ENCODE measurements at places on chromosomes 11 and 22. TPM values are rescaled to one million over a fixed set of nuclear protein-coding genes. Genes with fewer than 3 reads are reported as not detected.

Gene OR5J2
- not detected for total RNA-seq

DNA sequence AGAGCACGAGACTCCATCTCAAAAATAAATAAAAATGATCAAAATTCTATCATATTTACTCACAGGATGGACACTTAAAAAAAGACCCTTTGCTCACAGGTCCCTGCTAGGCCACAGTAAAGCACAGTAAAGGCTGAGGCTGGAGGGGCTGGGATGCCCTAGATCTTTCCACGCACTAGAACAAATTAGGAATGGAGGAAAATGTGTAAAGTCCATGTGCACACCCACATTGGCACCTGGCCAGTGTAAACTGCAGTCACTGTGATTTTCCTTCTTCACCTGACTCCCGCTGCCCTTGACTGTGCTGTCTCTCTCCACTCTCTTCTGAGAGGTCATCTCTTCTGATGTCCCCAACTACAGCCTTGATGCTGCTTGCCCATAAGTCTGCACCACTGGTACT lies 195.5 kb downstream of the EFCAB6 start:
- ATAC-seq = no peak

DNA sequence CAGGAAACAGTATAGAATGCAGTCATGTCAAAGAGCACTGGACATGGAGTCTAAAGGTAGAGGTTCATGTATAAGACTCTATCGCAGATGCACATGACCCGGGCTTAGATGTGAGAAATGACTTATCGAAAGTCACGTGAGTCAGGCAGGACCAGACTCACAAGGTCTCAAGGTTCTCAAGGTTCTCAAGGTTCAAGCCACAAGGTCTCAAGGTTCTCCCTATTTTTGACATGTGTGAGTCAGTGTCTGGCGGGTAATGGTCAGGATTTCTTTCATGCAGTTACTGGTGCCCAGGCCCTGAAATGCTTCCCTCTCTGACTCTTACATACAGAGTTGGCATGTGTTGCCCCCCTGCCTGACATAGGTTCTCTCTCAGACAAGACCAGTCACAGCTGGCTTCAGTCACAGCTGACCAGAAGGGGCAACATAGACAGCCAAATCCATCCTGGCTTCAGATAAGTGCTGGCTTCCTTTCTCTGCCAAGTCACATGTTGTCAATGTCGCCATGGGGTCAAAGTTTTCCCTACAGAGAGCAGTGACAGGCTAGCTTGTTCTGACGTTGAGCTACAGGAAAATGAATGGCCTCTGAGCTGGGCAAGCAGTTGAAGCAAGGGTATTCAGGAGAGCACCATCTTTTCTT lies 10.1 kb downstream of the CSRP3 start:
- ATAC-seq = no peak

DNA sequence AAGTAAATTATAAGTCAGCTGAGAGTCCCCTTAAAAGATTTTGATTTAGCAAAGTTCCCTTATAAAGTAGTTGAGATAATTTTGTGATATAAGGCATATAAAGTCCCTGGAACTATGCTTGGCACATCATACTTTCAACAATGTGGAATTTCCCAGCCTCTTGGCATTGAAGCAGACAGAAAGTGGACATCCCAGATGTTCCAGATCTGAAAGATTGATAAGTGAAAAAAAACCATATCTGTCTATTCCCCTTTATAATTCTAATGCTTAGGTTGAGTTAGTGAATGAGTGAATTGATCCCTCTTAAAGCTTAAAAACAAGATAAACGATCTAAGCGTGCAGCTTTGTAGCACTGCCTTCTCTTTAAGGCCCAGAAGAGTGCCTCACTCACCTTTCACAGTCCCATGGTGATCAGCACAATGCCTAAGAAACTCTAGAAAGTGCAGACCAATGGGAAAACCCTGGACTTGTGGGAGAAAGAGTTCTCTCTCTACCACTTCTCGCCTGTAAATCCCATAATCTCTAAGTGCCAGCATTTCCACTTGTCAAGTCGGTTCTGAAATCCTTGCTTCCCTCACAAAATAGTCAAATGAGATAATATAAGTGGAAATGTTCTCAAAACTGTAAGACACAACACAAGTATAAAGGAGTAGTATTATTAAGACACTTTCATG lies 17.8 kb downstream of the FIBIN start:
- no peak for ATAC-seq

DNA sequence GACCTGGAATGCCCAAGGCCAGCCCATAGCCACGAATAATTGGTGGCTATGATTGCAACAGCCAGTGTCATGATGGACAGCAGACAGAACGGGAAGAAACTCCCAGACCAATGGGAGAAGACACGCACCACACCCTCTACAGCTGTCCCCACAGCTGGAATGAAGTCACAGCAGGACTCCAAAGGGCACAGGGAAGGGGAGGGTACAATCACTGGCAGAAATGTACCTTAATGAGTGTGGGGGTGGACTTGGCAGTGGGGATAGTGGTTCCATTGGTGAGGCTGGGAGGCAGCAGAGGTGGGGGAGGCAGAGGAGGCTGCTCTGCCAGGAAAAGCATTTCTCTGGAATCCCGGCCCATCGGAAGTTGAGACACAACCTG lies 52.9 kb downstream of the SGSM3 start:
- no peak for ATAC-seq

Gene TYMP
- 86.0 TPM for total RNA-seq

DNA sequence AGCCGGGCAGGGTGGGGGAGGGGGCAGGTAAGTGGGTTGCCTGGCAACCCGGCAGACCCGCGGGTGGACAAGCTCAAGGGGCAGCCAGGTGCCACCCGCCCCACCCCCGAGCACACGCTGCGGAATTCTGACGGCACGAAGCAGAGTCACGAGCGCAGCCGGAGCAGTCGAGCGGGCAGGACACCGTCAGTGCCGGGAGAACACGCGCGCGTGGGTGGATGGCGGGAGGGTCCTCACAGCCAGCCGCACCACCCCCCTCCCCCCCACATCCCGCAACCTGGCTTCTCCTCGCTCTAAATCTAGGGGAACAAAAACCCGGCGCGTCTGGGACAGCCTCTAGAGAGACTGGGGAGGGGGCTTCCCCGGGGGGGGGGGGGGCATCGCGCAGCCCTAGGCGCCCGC lies 133.1 kb upstream of the HSD17B12 start:
- ATAC-seq = no peak

DNA sequence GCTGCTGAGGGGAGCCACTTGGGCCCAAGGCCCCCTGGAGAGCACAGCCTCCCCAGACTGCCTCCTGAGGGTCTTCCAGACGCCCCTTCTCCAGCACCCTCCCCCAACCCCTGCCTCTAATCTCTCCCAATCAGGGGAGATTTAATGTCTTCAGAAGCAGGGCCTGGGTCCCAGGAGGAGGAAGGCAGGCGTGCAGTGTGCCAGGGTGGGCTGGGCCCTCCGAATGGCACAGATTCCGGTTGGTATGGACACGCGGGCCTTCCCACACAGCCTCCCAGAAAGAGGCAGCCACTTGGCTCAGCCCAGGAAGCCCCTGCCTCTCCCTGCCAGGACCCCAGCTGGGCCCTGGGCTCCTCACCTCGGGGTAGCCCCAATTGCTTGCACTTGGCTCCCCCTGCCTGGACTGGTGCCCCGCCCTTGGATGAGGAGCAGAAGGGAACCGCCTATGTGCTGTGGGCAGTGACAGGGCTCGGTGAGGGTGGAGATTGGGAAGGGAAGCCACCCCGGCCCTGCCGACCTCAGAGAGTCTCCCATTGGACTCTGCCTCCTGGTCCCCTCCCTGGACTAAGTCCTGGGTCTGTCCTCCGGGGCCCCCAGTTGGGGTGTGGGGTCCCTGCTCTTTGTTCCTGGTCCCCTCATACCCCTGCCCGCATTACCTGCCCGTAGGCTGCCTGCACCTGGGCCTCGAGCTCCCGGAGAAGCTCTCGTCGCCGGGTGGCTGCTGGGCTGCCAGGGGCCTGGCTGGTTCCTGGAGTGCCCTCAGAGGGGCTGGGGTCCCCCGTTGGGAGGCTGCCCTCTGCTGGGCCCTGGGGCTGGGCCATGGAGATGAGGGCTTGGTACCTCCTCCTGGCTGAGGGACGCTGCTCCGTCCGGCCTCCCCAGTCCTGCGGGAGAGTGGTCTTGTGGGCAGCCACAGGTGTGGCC lies 572 bp upstream of the CABP2 start:
- ATAC-seq = peak; percentile 26

DNA sequence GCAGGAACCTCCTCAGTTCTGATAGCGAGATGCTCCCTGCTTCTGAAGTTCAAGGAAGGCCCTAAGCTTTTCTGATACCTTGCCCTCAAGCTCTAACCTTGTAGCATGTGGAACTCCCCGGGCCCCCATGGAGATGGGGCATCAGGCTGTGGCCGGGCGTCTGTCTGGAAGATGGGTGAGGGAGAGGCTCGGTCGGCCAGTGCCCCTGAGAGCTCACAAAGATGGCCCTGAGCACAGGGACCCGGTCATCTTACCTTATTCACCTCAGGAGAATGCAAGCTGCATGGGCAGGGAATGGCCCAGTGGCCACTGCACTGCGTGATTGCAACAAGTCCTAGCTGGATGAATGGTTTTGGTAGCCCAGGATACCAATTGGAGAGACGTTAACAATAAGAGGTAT lies 830.3 kb downstream of the TBC1D22A start:
- no peak for ATAC-seq

DNA sequence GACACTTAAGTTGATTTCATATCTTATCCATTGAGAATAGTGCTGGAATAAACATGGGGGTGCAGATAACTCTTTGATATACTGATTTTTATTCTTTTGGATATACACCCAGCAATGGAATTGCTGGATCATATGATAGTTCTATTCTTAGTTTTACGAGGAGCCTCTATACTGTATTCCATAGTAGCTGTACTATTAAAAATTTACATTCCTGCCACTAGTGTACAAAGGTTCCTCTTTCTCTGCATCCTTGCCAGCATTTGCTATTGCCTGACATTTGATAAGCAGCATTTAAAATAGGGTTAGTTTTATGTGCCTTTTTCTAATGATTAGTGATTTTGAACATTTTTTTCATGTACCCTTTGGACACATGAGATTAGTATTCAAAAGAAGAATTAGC lies 554.2 kb downstream of the JRKL start:
- no peak for ATAC-seq

Gene RCOR2
- total RNA-seq = 0.16 TPM

Gene RIC3
- total RNA-seq = 4.7 TPM

DNA sequence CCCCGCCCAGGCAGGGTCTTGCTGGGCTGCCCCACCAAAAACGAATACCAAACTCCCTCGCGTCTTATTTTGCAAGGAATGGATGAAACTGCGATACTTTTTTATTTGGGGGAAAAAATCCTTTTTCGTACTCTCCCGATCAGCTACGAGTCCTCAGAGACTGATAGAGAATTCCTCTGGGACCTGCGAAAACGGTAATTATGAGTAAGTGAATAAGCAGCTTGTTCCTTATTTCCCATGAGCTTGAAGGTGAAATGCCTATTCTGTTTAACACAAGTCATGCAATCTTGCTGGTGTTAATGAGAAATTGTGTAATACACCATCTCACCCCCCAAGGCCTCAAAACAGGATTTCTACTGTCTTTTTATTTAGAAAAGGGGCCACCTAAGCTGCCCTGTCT lies 5.5 kb downstream of the GRK3 start:
- no peak for ATAC-seq

DNA sequence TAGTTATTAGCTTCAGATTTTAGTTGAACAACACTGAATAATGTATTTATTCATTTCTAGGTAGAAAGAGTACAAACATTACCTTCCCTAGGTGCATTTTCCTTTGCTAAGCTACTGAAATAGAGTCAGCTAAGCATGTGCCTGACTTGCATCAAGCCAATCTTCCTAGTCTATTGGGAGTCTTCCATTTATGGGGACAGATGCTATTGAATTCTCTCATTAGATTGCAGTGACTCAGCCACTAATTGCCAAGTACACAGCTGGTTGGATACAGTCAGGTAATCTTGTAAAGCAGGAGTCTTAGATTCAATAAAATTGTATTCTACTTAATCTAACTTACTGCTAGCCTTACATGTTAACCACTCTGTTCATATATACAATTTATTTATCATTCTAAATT lies 55.2 kb upstream of the RPS13 start:
- ATAC-seq = no peak

Gene MMP13
- total RNA-seq = not detected

Gene ENTHD1
- total RNA-seq = not detected

All from esophagus mucosa (tissue), 1 donor.